ENCODE measurements at places on chromosomes 5 and 9.
A peak's percentile ranks its signal among the peaks of the same experiment; 100 is the strongest.

DNA sequence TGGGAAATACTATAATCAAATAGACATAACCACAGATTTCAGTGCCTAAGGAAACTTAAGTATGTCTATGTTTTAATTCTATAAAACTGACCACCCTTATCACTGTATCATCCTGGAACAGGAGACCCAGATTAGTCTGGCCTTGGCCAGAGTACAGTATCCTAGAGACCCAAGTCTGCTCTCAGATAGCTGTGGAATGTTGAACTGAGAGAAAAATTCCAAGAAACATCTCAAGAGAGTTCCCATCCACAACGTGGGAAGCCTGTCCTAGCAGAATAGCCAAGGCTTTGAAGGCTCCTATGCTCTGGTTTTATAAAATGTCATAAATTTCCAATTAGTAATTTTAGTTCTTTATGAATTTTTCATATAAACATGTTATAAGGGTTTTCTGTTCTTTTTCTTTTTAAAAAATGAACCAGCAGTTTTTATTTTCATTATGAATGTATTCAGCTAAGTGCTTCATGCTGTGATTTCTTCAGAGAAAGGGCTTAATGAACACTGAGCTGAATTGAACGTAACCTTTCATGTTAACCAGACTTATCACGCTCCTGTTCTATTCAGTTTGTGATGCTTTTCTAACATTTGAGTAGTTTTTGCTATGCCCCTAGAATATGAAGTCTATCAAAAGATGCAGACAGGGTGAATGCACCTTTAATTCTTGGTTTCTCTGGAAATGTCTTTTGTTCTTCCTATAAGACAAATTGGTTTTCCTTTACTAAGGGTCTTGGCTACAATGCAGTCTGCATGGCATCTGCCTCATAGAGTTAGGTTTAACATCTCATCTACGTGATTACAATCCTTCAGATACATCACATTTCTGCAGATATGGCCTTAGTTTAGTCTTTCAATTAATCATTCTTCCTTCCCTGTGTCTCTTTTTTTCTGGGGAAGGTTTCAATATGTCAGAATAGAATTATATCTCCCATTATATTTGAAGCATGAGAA, 230.8 kb downstream of the CYLC2 start:
- no peak for DNase-seq

DNA sequence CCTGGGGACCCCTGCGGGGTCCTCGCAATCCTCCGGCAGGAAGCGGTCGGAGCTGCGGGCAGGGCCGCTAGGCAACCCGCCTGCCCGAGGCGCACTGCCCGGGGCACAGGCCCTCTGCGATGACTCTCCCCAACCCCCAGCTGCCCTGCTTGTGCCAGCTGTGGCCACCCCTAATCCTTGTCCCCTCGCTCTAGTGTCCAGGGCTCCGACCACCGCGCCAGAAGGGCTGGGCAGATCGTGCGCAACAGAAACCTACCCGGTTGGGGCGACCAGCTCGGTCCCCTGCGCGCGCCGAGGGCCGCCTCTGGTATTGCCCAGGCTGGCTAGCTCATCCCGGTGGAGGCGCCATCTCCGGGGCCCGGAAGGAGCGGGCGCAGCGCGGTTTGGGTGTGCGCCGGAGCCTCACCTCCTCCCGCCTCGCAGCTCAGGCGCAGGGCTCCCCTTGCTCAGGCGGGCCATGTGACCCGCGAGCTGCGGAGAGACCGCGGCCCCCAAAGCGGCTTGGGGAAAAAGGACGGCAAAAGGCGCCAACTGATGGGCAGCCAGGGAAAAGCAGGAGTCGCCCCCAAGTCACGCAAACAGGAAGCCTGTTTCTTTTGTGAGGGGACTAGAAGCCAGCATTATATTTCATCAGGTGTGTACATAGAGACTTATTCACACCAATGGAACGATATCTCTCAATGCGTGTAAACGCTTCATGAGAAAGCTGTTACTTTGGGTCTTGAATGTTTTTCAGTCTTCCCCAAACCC, 46.8 kb upstream of the RNF20 start:
- peak; percentile 82 for DNase-seq

DNA sequence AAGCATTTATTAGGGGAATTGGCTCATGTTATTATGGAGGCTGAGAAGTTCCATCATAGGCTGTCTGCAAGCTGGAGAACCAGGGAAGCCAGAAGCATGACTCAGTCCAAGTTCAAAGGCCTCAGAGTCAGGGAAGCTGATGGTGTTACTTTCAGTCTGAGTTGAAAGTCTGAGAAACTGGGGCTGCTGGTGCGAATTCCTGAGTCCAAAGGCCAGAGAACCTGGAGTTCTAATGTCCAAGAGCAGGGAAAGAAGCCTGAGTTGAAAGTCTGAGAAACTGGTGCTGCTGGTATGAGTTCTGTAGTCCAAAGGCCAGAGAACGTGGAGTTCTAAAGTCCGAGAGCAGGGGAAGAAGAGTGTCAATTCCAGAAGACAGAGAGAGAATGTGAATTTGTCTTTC, 641.1 kb downstream of the ISL1 start:
- no peak for DNase-seq

GRCh38 chr9:109072133-109072692, 47.5 kb downstream of the TMEM245 start:
- no peak for DNase-seq

DNA sequence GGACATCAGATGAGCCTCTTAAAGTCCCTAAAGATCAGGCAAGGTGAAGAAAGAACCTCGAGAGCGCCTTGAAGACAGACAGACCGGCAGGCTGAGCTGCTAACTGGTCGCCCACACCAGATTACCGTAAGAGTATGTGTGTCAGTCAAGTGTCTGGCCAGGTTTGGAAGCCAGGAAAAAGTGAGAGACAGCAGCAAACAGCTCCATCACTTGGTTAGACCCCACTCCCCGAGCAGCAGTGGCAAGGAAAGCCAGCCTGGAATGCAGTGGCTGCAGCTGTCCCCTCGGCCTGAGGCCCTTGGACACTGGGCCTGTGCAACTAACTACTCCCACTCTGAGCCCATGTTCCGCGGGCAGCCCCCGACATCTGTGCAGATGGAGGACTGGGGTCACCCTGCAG, 214.1 kb downstream of the DIRAS2 start:
- no peak for DNase-seq

DNA sequence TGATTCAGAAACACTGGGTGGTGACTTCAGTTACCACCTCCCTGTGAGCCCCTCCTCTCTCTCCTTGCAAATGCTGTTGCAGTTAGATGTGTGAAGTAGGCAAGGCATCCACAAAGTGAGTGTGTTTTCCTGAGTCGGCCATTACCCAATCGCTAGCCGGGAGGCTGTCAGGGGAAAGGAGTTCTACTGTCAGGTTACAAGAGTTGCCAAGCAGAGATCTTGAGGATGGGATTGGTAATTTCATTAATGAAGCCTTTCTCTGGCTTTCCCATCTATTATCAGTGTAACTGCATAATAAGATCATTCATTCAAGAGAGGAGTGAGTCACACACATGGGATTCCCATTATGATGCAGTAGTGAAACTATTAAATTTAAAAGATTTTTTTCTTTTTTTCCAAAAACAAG, 106.9 kb downstream of the GLDC start:
- DNase-seq: no peak

GRCh38 chr9:95024097-95024671, 293.3 kb downstream of the FANCC start:
- DNase-seq: peak; percentile 68

- no peak for DNase-seq
Observed at GRCh38 chr5:10106806-10107205, 142.9 kb downstream of the ATPSCKMT start.

DNA sequence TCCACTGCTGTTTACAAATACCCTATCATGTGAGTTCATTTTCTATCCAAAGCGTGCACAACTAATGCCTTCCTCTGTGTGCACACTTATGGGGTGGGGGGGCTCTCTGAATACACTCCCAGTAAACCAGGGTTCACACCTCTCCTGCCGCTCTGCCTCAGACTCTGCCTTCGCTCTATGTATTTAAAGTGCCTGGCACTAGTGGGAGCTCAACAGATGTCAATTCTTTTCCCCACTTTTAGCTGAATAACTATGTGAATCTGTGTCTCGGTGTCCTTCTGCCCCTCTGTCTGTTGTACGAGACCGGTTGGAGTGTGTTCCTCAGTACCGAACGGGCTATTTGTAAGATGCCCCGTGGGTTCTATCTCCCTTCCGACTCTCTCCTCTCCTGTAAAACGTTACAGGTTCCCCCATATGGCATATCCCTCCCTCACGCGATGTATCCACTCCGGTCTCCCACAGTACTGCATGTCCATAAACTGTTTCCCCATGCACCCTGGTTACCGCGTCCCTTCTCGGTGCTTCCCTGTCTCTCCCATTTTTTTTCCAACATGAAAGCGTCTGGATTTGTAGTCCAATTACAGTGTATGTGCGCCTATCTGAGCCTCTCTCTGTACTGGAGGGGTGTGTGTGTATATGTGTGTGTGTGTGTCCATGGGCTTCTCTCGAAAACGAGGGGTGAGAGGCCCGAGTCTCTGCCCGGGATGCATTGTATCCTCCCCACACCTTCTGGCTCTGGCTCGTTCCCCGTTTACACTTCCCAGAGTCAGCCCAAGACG, 1.6 kb downstream of the ELL2 start:
- DNase-seq: peak; percentile 70

DNA sequence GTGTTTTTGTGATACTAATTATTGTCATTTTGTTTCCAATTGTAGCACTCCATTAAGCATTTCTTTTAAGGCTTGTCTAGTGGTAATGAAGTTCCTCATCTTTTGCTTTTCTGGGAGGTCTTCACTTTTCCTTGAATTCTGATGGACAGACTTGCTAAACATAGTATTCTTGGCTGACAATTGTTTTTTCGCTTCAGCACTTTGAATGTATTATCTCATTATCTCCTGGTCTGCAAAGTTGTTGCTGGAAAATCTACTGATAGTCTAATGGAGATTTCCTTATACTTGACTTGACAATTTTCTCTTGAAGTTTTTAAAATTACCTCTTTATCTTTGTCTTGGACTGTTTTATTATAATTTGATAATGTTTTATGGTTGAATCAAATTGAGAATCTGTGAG, 147.5 kb downstream of the FAM174A start:
- no peak for DNase-seq

GRCh38 chr5:137095597-137095996, 403.5 kb downstream of the SPOCK1 start:
- DNase-seq: no peak

GRCh38 chr5:145791866-145792265, 43.3 kb downstream of the PRELID2 start:
- DNase-seq: peak; percentile 7

DNA sequence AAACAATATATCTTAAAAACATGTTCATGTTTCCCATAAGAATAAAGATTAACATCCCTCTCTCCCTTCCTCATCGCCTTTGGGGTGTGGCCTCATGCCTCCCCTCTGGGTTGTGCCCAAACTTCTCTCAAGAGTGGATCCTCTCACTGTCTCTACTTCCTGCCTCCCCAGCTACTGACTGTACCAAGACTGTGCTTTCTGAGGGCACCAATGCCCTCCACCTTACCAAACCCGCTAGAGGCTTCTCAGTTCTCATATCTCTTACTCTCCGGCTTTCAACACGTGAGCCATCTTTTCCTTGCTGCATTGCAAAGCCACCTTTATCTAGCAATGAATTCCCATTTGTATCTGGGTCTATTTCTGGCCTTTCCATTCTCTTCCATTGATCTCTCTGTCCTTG, 34.4 kb upstream of the KCNIP1 start:
- no peak for DNase-seq

- peak; percentile 96 for DNase-seq
Observed at GRCh38 chr5:131541071-131541470, 94.0 kb downstream of the RAPGEF6 start.

DNA sequence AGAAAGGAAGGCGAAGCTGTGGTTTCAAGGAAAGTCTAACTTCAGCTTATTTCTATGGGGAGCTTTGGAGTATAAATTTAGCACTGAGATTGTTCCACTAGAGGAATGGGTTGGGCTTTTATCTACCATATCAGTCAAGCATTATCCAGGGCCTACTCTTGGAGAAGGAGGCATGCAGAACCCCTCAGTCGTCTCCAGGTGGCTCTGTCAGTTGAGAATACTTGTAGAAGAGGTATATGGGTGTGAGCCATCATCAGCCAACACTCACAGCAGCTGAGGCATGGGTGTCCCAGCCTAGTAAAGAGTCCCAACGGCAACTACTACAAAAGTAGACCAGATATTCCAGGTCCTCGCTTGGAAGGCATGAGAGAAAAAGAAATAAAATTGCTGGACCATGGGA, 548.5 kb upstream of the GRAMD2B start:
- DNase-seq: peak; percentile 35
